ENCODE measurements at places on chromosomes 7 and 10. TPM values are rescaled to one million over a fixed set of nuclear protein-coding genes. Genes with fewer than 3 reads are reported as not detected.

The LRIT1 gene
- polyA plus RNA-seq, result not detected

The UPK3BL1 gene
- polyA plus RNA-seq, result 21.4 TPM

The PROSER2 gene
- polyA plus RNA-seq, result 0.20 TPM

The INMT gene
- not detected for polyA plus RNA-seq

The COL1A2 gene
- 2.3 TPM for polyA plus RNA-seq

The SH2D4B gene
- 1.6 TPM for polyA plus RNA-seq

The USP6NL gene
- 39.9 TPM for polyA plus RNA-seq

The FOXI2 gene
- polyA plus RNA-seq, result not detected

The ACHE gene
- polyA plus RNA-seq, result 12.2 TPM

The FAM13C gene
- polyA plus RNA-seq, result 89.3 TPM

The C10orf90 gene
- polyA plus RNA-seq, result not detected

The AKR1C8 gene
- polyA plus RNA-seq, result 0.54 TPM

The CCDC6 gene
- 20.1 TPM for polyA plus RNA-seq

The MORN4 gene
- polyA plus RNA-seq, result 64.7 TPM

The ABCB1 gene
- 6.1 TPM for polyA plus RNA-seq

The ZNF212 gene
- polyA plus RNA-seq, result 10.4 TPM

The IMMP2L gene
- polyA plus RNA-seq, result 9.7 TPM

The ITPRIP gene
- 2.2 TPM for polyA plus RNA-seq

The ANKRD61 gene
- polyA plus RNA-seq, result not detected

The PARD3 gene
- polyA plus RNA-seq, result 12.4 TPM

The TMEM26 gene
- polyA plus RNA-seq, result 0.24 TPM

The LRRN3 gene
- polyA plus RNA-seq, result 138 TPM

The NXPH1 gene
- polyA plus RNA-seq, result 24.9 TPM

The CFAP58 gene
- not detected for polyA plus RNA-seq

The HMX3 gene
- polyA plus RNA-seq, result not detected

The HABP2 gene
- not detected for polyA plus RNA-seq

The FBH1 gene
- polyA plus RNA-seq, result 41.1 TPM

The C10orf53 gene
- polyA plus RNA-seq, result not detected

The JAZF1 gene
- polyA plus RNA-seq, result 25.5 TPM

The TMEM130 gene
- 12.3 TPM for polyA plus RNA-seq

The RBP3 gene
- polyA plus RNA-seq, result not detected

The MYO3A gene
- polyA plus RNA-seq, result 3.0 TPM

The SPDYE9 gene
- polyA plus RNA-seq, result 0.48 TPM

The ATOH7 gene
- polyA plus RNA-seq, result 3.0 TPM

The LRRD1 gene
- 2.7 TPM for polyA plus RNA-seq

The TMEM139 gene
- polyA plus RNA-seq, result not detected

The POP7 gene
- 92.1 TPM for polyA plus RNA-seq

The TEX47 gene
- polyA plus RNA-seq, result not detected

The ZNF804B gene
- 0.37 TPM for polyA plus RNA-seq

The VDAC2 gene
- polyA plus RNA-seq, result 298 TPM

The ADIRF gene
- not detected for polyA plus RNA-seq

The GPER1 gene
- polyA plus RNA-seq, result not detected

The OR2A42 gene
- not detected for polyA plus RNA-seq

The SFTPA2 gene
- not detected for polyA plus RNA-seq

The EBF3 gene
- 0.38 TPM for polyA plus RNA-seq

The SMNDC1 gene
- 25.9 TPM for polyA plus RNA-seq

The CFAP43 gene
- polyA plus RNA-seq, result 5.0 TPM
